Lung microvascular endothelial cell (primary cell): ENCODE measurements at places on chromosomes 7 and 10. TPM values are rescaled to one million over a fixed set of nuclear protein-coding genes. Genes with fewer than 3 reads are reported as not detected.

GRCh38 chr7:52944921-52945320 lies 90.5 kb upstream of the POM121L12 start:
- DNase-seq: no peak

DNA sequence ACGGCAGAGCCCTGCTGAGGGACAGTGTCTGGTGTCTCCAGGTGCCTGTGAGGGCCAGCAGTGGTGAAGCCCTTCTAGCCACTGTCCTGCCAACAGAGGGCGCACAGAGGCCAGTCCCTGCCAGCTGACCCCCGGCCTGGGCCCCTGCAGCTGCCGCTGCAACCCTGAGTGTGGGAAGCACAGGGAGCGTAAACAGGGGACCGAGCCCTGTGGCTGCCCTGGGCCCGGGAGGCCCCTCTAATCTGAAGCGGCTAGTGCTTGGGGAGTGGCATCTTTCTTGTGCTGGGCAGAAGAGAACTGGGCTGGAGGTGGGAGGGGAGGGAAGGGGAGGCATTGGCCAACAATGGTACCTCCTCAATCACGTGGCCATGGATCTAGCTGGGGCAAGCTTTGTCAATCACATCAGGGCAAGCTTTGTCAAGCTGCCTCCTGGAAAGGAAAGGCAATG lies 34.6 kb downstream of the TRIM8 start:
- peak; percentile 53 for DNase-seq

The ASB10 gene
- not detected in 2 replicates for total RNA-seq

GRCh38 chr7:149570784-149571183 lies 73.2 kb upstream of the ZNF746 start:
- no peak for DNase-seq

The HOXA7 gene
- 1.5 and 1.8 TPM in 2 replicates for total RNA-seq

The PLEKHA1 gene
- 15.5 and 22.8 TPM in 2 replicates for total RNA-seq

DNA sequence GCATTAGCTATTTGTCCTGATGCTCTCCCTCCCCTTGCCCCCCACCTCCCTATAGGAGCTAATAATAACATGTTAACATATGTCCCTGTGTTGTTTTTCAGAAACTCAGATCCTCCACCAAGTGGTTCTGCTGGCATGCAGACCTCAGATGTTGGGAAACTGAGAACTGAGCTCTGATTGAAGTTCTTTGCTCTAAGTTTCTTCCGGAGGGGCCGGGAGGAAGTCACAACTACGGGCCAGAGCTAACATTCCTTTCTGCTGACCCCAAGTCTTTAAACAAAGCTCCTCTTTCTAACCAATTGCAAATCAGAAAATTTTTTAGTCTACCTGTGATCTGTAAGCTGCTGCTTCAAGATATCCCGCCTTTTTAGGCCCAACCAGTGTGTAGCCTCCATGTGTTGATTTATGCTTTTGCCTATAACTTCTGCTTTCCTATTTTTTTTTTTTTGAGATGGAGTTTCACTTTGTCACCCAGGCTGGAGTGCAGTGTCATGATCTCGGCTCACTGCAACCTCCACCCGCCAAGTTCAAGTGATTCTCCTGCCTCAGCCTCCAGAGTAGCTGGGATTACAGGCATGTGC lies 66.6 kb downstream of the LYZL1 start:
- no peak for DNase-seq

DNA sequence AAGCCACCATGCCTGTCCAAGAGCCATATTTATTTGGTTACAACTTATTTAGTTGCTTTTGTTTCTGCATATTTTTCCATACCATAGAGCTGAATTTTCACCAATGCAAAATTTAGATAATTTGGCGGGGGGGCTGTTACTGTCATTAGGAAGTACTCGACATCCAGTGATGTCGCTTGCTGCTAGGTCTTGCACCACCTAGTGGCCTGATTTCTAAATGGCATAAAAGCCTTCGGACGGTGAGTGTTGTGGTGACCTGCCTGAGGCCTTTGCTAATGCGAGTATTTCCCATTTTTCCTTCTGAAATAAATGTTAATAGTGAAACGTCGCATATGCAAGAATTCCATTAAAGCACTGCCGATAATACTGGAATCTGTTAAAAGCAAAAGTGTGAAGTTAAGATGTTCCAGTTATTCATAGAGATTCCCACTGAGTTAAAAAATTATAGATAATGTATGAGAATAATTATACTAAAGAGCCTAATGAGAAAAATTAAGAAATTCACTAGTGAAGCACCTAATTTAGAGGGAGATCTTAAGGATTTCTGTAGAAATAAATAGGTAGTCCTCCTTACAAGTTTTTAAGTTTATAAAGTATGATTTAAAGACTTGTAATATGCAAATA lies 86.1 kb upstream of the DNAJB6 start:
- DNase-seq: peak; percentile 84

- peak; percentile 25 for DNase-seq
Observed at GRCh38 chr7:19665399-19666008, 43.3 kb downstream of the POLR1F start.

The CCDC201 gene
- not detected in 2 replicates for total RNA-seq
